Activated naive CD8-positive, alpha-beta T cell treated with anti-CD3 and anti-CD28 coated beads for 36 hours (primary cell): ENCODE measurements at places on chromosomes 6 and 20. TPM values are rescaled to one million over a fixed set of nuclear protein-coding genes. Genes with fewer than 3 reads are reported as not detected.

Gene RIPOR2
- total RNA-seq = 75.2 TPM

Gene PHACTR1
- total RNA-seq = 0.72 TPM

Gene MYLK2
- 0.36 TPM for total RNA-seq

DNA sequence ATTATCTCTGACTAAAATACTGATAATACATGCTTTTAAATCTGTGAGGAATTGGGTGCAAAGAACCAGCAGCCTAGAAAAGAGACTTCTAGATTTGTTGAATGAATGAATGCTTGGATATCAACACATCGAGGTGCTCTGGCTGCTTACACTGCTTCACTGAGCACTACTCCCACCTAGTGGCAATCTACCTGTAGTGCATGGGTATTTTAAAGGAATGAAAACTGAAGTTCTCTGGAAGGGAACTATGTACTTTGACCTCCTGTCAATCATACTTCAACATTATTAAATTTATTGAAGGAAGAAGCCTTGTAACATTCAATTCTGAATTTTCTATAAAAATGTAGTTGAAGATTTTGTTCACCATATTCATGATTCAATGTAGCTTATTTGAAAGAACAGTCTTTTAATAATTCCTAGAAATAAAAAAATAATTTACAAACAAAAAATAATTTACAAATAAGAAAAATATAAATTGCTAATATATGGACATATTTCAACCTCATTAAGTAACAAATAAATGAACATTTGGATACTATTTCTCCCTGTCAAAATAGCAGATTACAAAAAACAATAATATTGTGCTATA is 111.2 kb upstream of the MMS22L start:
- H3K27me3 ChIP-seq = peaks cover 15% of the 10 kb centered on the region
- DNase-seq = peak; percentile 25
- H3K4me1 ChIP-seq = peaks cover 3% of the 10 kb centered on the region

DNA sequence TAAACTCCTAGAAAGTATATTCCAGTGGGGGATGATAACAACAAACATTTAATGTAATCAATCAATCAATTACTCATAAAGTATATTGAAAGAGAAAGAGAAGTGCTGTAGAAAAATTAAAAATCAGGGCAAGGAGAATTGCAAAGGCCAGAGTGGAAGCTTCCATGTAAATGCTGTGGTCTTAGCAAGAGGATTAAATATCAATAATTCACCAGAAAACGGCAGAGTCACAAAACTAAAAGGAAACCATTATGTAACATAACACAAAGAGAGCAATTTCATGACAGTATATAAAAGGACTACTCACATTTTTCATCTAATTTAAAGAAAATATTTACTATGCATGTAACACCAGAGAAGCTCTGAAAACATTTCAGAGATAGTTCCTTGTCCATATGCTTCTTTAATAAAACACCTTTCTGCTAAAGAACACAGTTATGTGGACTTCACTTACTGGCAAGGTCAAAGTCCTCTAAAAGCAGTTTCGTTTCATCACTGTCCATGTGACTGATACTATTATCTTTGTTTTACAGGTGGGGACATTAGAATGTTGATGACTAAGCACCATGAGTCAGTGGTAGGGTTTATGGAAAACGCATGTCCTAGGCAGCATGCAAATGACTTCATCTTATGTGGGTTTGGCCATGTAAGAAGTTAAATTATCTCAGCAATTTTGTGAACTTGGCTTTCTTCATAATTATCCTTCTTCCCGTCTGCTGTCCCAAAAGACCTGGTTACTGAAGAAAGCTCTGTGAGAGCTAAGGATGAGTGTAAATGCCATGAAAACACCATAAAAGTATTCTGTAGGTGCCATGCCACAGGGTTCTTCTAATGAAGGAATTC is 185.8 kb upstream of the TENT5A start:
- H3K27ac ChIP-seq = no peak overlapping the region
- H3K4me1 ChIP-seq = no peaks in the 10 kb centered on the region
- no peak for DNase-seq
- H3K27me3 ChIP-seq = no peaks in the 10 kb centered on the region
- no peak overlapping the region for H3K4me3 ChIP-seq

- H3K27me3 ChIP-seq = no peaks in the 10 kb centered on the region
- peaks cover 47% of the 10 kb centered on the region for H3K36me3 ChIP-seq
- peak overlapping the region; percentile 15 for H3K27ac ChIP-seq
- DNase-seq = no peak
- no peak overlapping the region for H3K4me3 ChIP-seq
- peaks cover 22% of the 10 kb centered on the region for H3K4me1 ChIP-seq
These were observed 40.1 kb downstream of the ADNP start for GRCh38 chr20:50891138-50891537.

- no peak overlapping the region for H3K4me3 ChIP-seq
- no peaks in the 10 kb centered on the region for H3K36me3 ChIP-seq
- no peak for DNase-seq
- H3K4me1 ChIP-seq = no peaks in the 10 kb centered on the region
- H3K27ac ChIP-seq = no peak overlapping the region
These were observed 27.3 kb upstream of the STX16 start for GRCh38 chr20:58623579-58624473.

DNA sequence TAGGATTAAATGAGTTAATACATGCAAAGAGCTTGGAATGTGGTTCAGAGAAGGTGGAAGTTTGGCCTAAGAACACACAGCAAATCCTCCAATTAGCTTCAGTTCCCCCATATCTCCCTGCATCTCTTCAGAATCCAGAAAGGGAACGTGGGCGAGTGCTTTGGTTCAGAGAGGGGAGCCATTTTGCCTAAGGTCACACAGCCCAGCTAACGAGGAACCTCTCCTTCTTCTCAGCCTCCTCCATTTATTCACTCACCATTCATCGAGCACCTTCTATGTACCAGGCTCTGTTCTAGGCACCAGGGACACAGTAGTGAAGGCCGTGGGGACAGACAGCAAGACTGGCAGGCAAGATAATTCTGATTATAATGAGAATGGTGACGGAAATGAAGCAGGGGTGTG is 2.3 kb upstream of the CEBPB start:
- H3K36me3 ChIP-seq = peaks cover 12% of the 10 kb centered on the region
- no peak overlapping the region for H3K27ac ChIP-seq
- H3K4me1 ChIP-seq = peaks cover 8% of the 10 kb centered on the region

DNA sequence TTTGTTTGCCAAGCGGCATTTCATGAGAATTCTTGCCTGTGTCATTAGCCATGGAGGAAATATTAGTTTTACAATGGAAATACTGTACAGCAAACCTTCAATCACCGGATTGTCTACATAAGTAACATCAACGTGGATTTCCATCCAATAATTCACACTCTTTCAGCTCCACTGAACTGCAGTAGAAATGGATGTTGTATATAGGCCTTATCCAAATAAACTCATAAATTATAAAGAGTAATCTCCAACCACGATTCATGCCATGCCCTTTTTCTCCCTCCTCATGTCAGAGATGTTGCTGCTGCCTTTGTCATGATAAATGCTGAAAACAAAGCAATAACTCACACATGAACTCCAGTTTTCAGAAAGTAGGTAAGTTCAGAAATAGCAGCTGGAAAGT is 54.9 kb upstream of the EYS start:
- no peaks in the 10 kb centered on the region for H3K4me1 ChIP-seq
- no peak for DNase-seq
- no peak overlapping the region for H3K4me3 ChIP-seq
- no peaks in the 10 kb centered on the region for H3K27me3 ChIP-seq

DNA sequence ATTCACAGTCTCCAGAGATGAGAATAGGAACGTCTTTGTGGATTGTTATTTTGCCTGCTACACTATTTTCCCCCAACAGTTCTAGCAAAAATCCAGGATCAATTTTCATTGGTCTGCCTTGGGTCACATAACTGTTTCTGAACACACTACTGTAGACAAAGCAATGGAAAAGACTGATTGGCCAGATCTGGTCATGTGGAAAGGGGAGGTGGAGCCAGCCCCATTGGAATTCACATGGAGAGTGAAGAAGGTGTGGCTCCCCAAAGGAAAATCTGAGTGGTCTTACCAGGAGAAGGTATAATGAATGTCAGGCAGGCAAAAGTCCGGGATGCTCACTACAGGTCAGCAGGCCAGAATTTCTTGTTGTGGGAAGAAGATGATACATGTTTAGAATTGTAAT is 9.5 kb upstream of the TP53RK start:
- no peak for DNase-seq
- no peaks in the 10 kb centered on the region for H3K36me3 ChIP-seq
- H3K27ac ChIP-seq = no peak overlapping the region
- H3K4me3 ChIP-seq = no peak overlapping the region
